Activated T-helper 1 cell treated with Interleukin-2 at 50 U/mL for 16 hours (primary cell): ENCODE measurements at places on chromosomes 11 and 22.

DNA sequence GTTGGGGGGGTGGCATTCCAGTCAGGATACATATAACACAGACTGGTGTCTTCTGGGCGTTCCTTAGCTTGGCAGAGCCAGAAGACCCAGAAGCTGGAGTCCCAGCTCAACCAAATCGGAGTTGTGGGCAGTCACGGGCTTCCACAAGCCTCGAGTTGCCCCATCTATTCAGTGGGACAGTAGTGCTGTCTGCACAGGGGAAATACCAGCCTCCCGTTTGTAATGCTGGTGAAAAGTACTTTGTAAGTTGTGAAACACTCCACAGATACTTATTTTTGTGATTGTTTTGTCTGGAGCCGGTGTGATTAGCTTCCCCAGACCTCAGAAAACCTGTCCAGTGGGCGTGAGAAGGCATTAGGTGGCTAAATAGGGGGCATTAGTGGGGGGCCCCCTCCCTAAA lies 13.6 kb downstream of the DGKZ start:
- no peak for DNase-seq

DNA sequence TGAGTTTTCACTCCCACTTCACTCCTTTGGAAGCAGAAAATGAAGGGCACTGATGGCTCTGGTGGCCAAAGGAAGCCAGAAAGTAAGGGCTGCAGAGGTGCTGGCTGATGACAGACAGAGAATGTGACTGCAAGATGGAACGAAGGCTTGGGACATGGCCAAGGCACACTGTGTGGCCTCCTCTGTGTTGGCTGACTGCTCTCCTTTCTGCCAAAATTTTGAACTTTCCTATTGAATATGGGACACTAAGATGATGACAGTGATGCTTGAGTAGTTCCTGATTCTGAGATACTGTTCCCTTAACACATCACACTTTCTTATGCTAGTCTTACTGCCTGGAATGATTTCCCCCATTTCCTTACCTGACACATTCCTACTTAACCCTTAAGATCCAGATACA lies 156.4 kb downstream of the SWAP70 start:
- DNase-seq: no peak

DNA sequence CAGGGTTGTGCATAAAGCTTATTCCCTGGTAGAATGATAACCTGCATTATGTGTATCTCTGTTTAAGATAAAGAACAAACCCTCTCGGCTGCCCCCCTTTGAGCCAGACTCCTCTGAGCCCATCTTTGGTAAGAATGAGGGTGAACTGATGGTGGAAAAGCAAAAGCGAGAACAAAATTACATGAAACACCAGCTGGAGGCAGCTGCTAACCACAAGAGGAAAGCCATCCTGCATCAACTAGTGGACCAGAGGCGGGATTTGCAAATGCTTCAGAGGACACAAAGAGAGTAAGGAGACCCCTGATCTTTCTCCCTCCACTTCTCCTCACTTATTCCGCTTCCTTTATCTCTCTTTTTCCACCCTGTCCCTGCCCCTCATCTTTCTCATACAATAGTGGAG lies 40.3 kb downstream of the CCDC81 start:
- no peak for DNase-seq

- DNase-seq: no peak
Observed at GRCh38 chr22:27510024-27510423, 291.5 kb downstream of the MN1 start.

GRCh38 chr11:79949574-79949973 lies 508.7 kb upstream of the TENM4 start:
- no peak for DNase-seq

- no peak for DNase-seq
Observed at GRCh38 chr11:61057615-61058014, 44.7 kb upstream of the CD5 start.

- DNase-seq: no peak
Observed at GRCh38 chr22:33209930-33210784, 152.0 kb upstream of the SYN3 start.

- DNase-seq: no peak
Observed at GRCh38 chr11:22728600-22729389, 62.4 kb downstream of the GAS2 start.

DNA sequence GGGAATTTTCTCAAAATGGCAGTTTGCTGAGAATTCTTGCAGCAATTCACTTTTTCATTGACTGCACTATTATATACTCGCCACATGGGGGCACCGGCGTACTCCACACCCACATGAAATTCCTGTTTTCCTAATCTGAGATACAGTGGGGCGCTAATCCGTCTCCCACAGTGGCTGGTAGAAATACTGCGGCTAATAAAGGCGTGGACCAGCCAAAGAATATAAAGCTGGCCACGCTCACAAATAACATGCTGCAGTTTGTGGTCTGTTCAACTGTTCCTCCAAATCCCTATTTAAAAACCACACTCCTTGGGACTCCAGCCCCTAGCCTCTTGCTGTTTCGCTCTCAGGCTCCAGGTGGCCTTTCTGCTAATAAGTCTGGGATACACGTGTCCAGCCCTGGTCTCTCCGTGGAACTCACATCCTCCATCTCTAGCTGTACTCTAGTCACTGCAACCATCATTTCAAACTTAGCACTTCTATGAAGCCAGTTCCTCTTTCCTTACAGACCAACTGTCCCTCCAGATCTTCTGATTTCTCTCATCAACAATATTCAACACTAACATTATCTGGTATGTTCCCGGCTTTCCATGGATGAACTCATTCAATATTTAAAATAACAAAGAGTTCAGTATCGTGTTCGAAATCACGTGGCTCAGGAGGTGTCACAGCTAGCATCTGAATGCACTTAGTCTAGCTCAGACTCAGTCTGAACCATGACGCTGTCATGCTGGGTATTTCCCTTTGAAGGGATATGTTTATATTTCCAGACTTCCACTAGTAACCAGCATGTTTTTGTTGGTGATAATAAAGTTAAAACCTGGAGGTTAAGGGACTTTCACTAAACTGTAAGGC lies 22.0 kb downstream of the TBRG1 start:
- DNase-seq: no peak

GRCh38 chr11:66701432-66702240 lies 23.9 kb upstream of the RBM4B start:
- no peak for DNase-seq

GRCh38 chr11:88435415-88435814 lies 97.9 kb upstream of the CTSC start:
- no peak for DNase-seq

DNA sequence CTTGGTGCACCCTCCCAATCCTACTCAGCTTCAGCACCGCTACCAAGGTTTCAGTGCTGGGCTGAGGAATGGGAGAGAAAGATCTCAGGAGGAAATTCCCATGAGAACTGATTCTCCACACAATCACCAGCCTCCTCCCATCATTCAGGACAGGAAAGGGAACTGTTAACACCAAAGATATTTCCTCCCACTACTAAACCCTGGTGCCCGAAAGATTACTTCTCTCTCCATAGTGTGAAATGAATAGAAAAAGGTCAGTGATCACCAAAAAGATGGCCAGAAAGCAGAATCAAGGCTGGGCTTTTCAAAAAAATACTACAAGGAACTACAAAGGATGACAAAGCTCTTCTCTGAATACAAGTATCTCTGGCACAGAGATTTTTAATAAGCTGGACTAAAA lies 26.1 kb downstream of the TCIRG1 start:
- DNase-seq: no peak

DNA sequence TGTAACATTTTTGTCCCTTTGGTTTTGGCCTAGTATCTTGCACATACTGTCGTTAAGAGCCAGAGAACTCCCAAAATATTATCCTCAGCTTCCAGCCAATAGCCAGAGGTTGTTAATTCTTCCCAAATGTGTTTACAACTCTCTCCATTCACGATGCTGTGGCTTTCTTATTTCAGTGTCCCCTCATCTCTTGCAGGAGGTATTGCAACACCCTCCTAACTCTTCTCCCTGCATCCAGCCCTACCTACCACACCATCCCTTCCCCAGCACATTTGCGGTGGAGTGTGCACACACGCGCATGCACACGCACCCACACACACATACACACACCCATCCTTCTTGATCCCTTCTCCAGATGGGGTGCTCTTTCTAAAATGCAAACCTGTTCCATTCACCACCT lies 75.6 kb upstream of the LMO2 start:
- no peak for DNase-seq

DNA sequence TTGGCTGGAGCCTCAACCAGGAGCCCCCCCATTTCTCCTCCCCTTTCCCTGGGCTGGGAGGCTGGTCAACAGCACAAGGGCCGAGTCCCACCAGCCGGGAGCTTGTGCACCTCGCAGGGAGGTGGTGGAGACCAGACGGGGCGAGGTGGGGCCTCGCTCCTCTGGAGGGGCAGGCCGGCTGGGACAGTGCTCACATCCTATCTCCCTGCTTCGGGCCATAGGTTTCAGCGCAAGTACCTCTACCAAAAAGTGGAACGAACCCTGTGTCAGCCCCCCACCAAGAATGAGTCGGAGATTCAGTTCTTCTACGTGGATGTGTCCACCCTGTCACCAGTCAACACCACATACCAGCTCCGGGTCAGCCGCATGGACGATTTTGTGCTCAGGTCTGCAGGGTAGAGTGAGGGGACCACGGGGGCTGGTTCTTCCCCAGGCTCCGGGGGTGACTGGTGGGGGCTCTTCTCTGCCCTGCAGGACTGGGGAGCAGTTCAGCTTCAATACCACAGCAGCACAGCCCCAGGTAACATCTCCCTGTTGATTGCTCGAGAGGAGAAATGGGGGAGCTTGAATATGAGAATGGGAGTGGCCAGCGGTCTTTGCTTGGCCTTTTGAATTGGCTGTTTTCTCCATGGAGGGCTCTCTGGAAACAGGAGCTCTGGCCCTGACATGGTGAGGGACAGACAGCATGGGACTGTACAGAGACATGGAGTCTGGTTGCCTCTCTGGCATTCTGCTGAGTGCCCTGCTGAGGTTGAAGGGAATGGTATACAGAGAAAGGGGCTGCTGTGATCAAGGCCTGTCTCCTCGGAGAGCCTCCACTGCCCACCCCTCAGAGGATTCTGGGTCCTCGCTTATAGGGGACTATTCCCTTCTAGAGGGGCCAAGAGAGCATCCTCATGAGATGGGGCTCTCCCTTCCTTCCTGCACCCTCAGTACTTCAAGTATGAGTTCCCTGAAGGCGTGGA lies 3.3 kb downstream of the SIDT2 start:
- DNase-seq: no peak

GRCh38 chr11:34475656-34476055 lies 36.9 kb downstream of the CAT start:
- DNase-seq: no peak

- no peak for DNase-seq
Observed at GRCh38 chr11:112508750-112509149, 248.1 kb upstream of the PLET1 start.

- DNase-seq: no peak
Observed at GRCh38 chr11:74322667-74323066, 11.2 kb upstream of the P4HA3 start.

- DNase-seq: no peak
Observed at GRCh38 chr11:83836883-83837654, 550.9 kb upstream of the CCDC90B start.

- no peak for DNase-seq
Observed at GRCh38 chr11:114845766-114846415, 167.6 kb downstream of the NXPE2 start.

GRCh38 chr22:23196165-23196564 lies 15.9 kb downstream of the BCR start:
- DNase-seq: no peak

GRCh38 chr11:3222003-3222855 lies 3.6 kb upstream of the MRGPRG start:
- no peak for DNase-seq

DNA sequence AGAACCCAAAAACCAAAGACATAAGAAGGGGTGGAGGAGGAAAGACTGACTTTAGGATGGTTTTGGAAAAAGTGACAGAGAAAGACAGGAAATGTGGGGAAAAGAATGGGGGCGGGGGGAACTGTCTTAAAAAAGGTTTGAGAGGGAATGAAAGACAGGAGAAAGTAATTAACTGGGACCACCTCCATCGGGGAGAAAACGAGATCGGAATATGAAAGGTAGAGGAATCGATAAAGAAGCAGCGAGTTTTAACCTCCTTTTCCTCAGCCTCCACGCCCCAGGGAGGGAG lies 524 bp downstream of the MTMR2 start:
- DNase-seq: no peak

DNA sequence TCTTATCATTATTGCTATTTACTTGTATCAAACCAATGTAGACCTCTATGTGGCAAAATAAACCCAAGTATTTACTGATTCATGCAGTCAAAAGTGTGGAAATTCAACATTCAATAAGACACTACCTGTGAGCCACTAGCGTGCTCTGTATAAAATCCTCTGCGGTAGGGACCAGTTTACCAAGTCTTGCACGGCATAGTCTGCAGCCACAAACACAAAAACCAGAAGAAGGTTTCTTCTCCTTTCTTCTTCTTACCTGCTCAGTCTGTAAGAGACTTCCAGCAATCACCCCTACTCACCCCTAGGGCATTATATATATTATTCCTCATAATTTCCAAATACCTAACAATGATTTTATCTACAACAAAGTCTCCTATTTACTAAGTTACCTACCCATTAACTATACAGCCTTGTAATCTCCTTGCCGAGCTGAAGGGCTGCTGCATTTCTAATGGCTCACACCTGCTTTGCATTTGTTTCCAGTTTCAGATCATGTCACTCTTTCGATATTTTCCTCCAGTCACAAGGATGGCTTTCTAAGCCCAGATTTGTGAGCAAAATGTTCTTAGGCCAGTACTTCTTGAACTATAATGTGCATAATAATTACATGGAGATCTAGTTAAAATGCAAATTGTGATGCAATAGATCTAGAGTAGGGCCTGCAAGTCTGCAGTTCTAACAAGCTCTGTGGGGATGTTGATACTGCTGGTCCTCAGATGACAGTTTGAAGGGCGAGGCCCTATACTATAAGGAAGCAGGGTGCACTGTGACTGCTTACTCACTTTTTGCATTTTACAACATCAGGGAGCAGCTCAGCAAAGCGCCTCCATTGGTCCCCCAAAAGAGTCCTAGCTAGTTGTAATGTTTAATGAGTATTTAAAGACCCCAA lies 191.9 kb upstream of the DDI1 start:
- DNase-seq: no peak
